Stimulated activated CD4-positive, alpha-beta T cell treated with anti-CD3 and anti-CD28 coated beads, TNF-alpha, amount 100 ng/mL, for 48 hours (primary cell): ENCODE measurements at places on chromosomes 12 and 14.

- DNase-seq = no peak
Measured at GRCh38 chr12:96327889-96328288, 72.3 kb downstream of the CDK17 start.

GRCh38 chr14:100132903-100133510, 26.4 kb downstream of the DEGS2 start:
- DNase-seq = no peak

DNA sequence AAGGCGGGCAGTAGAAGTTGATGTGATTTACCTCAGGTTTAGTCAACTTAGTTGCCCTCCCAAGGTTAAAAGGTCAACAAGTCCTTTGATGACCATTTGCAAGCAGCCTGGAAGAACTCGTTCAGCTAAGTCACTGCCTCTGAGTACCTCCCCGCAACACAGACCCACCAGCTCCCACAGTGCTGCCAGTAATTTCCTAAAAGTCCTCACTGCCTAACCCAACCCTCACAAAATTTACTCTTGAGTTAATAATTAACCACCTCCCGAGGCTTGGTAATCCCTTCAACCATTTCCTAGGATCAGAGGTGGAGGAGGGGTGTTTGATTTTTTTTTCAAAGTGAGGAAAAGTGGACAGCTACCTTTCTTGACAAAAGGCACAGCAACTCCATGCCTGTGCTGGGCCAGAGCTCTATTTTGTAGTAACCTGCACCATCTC, 55.8 kb downstream of the MAP3K9 start:
- no peak for DNase-seq

DNA sequence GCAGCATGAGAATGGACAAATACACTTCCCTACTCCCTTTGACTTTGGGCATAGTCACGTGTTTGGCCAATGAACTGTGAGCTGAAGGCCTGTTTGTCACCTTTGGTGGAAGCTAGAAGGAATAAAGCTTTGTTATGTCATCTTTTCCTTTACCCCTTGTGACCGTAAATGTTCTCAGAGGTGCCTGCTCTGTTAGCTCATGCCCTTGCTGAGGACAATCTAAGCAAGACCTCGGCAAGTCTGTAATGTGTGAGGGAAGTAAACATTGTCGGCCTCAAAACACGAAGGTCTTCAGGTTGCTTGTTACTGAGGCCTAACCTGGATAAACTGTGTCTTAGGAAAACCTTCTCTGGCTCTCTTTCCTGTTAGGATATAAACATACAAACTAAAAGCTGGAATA, 354.2 kb downstream of the TMEM132D start:
- DNase-seq = no peak

DNA sequence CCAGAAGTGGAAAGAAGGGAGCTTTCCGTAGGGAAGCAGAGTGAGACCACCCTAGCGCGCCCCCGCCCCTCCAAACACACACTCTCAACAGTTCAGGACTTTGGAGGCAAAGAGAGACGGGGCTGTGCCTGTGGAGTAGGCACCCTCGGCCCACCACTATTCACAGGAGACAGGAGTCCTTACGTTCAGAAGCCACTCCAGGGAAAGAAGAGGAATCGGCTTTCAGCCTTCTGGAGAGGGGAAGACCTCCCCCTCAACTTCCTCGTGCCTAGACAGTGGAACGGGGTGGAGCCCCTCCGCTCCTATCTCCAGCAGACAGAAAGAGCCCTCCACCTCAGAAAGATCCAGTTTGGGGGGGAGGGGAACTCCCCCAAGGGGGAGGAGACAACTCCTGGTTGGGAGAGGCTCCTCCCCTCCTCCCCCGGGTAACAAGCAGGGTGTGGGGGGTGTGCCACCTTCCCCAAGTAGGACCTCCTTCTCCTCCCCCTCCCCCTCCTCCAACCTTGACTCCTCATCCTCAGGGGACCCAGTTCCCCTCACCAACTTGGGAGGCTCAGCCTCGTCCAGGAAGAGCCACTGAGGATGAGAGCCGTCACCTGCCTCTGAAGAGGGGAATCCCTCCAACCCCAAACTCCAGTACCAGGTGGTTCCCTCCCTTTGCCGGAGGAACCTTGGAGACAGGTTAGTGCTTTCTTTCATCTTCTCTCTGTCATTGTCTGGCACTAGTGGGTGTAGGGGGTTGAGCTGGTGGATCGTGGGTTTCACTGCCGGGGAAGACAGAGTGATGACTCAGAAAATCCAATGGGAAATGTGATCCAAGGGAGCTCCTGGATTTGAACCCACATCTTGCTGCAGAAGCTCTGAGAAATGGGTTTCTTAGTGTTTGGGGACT, 883 bp downstream of the FOXJ2 start:
- no peak for DNase-seq

DNA sequence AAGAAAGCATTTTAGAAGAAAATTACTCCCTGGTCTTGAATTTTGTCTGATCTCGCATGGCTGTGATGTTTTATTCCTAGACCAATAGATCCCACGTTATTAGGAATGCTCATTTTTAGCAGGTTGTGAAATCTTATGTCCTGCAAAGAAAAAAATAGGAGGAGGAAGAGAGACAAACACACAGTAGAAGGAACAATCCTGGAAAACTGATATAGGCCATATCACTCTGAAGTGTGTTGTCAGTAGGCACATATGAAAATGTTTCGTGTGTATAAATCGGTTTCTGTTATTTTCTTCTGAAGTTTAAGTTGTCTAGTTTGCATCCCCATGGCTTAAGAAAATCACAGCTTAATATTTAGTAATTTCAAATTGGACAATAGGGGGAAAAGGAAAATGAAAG, 12.4 kb downstream of the SLCO1B3 start:
- no peak for DNase-seq

GRCh38 chr12:120873226-120873625, 30.9 kb downstream of the SPPL3 start:
- DNase-seq = no peak

GRCh38 chr14:92259613-92260357, 63.2 kb upstream of the SLC24A4 start:
- no peak for DNase-seq

GRCh38 chr12:12520273-12520672, 42.4 kb downstream of the DUSP16 start:
- no peak for DNase-seq

GRCh38 chr12:85448548-85449139, 168.6 kb downstream of the ALX1 start:
- no peak for DNase-seq

DNA sequence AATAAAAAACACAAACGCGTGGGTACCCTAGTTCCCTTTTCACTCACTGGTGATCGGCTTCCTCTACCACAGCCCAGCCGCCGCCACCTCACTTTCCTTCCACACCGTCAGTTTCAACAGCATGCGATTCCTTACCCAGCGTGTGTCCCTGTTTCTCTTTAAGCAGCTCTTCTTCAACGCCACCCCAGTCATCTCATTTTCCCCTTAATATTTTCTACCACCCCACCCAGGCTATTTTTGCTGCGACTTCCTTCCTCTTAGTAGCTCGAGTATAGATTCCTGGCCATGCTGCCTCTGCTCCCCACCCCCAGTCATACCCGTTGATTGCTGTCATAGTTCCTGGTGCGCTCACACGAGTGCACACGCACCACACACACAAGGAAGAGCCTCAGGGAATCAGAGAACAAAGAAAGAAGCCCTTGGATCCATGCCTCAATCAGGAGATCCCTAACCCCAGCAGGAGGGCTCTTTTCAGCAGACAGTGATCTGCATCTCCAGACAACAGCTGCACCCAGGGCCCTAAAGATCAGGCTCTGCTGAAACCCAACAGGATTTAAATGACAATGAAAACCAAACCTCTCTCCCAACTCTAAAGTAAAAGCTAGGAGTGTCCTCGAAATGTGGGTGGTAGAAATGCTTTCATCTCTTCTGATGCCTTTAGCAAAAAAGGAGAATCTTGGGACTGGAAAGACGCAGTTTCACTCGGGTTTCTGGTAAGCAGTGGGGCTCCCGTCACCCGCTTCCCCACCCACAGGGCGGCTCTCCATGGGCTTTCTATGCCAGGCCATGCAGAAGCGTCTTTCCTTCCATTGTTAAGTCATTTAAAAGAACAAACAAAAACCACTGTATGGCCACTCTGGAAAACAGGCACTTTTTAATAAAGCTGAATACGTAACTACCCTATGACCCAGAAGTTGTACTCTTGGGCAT, 23.8 kb downstream of the VPS37B start:
- DNase-seq = peak; percentile 51

GRCh38 chr14:37658156-37658555, 62.7 kb downstream of the TTC6 start:
- no peak for DNase-seq

DNA sequence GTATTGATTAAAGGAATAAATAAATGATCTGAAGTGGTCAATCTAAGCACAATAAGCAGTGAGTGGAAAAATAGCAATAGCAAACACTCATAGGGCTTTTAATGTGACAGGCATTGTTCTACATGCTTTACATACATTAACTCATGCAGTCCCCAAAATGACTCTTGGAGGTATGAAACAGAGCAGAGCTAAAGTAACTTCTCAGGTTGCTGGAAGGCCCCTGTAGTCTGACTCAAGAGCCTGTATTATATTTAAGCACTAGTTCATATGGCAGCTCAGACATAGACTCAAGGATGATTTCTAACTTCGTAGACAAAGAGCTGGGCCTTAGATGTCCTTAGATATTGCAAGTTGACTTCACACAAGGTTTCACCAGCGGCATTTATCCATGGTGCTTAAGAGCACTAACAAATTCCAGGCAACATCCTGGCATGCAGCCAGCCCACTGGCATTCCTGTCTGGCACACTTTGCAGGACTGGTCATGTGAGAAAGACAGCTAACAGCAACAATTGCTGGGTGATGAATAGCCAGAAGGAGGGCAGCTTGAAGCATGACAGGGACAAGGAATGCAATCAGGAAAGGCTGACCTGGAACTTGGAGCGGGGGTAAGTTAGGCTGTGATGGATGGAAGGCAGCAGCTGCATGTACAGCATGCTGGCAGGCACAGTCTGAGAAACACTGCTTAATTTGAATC, 22.9 kb upstream of the KTN1 start:
- no peak for DNase-seq

DNA sequence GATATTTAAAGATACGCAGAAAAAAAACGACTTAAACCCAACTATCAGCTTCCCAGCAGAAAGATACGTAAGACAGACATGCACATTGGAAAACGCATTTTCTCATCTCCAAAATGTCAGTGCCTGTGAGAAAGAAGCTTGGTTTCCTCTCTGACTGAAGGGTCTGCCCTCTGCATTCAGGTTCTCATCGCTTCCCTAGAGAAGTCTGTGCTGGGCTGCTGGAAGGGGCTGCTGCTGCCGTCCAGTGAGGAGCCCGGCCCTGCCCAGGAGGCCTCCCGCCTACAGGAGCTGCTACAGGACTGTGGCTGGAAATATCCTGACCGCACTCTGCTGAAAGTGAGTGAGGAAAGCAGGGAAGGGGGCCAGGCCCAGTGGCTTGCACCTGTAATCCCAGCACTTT, 4.7 kb upstream of the PFDN5 start:
- no peak for DNase-seq

- DNase-seq = no peak
Measured at GRCh38 chr12:47121146-47121545, 41.4 kb upstream of the AMIGO2 start.

GRCh38 chr14:64440494-64440893, 24.8 kb upstream of the AKAP5 start:
- no peak for DNase-seq

- DNase-seq = no peak
Measured at GRCh38 chr14:51818748-51819380, 41.5 kb upstream of the GNG2 start.

DNA sequence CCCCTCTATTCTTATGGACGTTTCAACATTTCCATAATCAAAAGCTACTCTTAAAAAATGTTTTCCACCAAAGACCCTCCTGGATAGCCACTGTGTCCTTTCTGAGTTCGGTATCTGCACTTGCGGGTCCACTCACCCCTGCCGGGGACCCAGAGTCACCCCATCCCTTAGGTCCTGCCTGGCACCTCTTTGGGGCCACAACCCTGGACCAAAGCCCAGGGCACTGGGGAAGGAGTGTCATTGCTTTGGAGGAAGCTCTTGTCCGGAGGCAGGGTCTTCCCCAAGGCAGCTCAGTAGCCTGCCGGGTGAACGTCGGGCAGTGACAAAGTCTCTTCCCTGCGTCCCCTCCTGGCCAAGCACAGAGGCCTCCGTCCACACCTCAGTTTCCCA, 129.6 kb downstream of the RFLNA start:
- DNase-seq = no peak

DNA sequence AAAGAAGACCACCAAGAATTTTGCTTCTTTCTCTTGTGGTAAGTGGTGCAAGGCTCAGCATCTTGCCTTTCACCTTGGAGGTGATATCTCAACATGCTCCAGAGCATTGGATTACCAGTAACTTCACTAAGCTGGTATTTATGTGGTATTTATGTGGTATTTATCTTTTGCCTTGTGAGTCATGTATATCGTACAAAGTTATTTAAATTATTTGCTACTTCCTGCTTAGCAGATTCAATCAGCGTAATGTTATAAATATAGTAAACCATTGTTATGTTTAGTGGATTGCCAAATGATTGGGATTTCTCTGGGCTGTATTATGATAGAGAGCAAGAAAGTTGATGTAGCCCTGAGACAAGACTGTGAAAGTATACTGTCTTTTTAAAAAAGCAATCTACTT, 366.4 kb downstream of the IPO8 start:
- no peak for DNase-seq
